Fibroblast of skin of left biceps (primary cell): ENCODE measurements at places on chromosomes 2 and 18.
A peak's percentile ranks its signal among the peaks of the same experiment; 100 is the strongest.

DNA sequence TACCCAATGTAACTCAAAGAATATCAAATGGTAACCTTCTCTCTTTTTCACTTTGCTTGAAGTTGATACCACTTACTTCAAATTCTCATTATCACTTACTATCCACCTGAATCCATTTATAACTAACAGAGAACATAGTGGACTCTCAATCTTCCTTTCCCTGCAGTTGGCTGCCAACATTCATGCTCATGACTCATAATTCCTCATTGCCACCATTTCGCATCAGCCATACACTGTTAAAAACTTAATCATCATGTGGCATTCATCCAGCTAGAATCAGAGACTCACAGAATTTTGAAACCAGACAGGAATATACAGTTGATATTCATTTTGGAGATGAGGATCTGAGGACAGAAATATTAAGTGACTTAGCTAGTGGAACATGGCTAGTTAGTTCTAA is 56.8 kb downstream of the SLC4A10 start:
- peak; percentile 24 for DNase-seq

DNA sequence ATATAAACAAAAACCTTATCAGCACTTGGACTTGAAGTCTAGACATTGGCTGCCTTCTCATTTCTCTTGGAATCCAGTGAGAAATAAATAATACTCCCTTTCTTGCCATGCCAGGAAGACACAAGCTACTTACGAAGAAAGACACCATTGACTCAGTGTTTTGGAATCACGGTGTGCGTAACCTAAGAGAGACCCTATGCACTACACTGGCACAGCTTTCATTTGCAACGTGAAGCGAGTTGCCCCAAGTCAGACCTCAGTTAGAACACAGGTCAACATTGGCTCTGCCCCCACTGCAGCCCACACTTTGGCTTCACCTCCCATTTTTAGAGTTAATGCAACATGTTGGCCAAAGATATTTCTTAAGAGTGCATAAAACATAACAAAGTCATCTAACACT is 54.2 kb downstream of the PIEZO2 start:
- DNase-seq = no peak

- no peak for DNase-seq
Observed at GRCh38 chr2:128980475-128980874, 661.8 kb upstream of the HS6ST1 start.

DNA sequence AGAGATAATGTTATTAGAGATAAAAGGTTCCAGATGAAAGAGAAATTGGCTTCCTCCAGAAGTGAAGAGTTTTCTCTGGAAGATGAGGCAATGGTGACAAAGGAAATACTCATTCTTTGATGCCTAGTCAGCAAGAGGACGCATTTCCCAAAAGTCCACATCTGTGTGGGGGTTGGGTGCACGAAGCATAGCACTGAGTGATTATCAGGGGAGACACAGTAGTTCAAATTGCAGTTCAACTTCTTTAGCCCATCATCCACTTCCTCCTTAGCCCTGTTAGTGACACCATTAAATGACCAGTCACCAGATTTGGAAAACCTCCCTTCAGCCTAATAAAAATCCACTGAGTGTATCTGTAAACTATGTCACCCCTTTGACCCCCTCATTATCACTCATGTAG is 80.9 kb upstream of the PHLPP1 start:
- DNase-seq = peak; percentile 12

DNA sequence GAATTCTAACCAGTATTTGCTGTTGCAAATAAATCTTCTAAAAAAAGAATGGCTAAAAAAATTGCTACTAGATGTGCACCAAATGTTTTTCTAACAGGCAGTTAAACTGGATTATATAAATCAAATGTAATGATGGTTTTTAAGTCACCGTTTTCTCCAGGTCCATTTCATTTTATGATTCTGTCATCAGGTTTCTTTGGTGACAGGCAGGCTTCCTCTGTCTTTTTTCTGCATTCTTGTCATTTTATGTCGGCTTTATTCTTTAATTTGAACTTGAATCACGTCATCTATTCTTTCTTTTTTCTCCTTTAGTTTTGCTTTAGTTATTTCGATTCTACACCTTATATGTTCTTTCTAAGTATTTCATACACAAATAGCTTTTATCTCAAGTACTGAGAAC is 212.5 kb downstream of the SOCS6 start:
- no peak for DNase-seq

- no peak for DNase-seq
Observed at GRCh38 chr2:74441690-74442482, at the start of gene RTKN. TSS of gene RTKN (minus strand) at chr2:74441937. CDS start at chr2:74441816, 121 bp downstream.

DNA sequence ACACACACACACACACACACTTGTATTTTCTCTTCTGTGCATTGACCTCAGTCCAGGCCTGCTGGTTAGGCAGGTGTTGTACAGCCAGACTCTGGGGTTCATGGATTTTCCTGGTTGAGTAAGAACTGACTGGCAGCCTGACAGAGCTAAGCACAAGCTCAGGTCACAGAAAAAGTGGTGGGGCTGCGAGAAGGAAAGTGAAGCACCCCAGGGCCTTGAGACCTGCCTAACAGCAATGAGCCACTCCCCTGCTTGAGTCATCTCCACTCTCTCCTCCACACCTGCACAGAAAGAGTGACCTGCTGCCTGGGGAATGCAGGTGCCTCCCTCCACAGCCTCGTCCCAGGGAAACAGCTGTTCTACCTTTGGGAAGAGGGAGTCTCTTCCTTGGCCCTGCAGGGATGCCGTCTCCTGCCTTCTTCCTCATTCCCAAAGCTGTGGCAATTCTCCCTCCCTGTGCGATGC is 91.4 kb upstream of the LGALSL start:
- DNase-seq = no peak

- DNase-seq = peak; percentile 0
Observed at GRCh38 chr18:54323970-54324369, 33.7 kb downstream of the STARD6 start.

- DNase-seq = no peak
Observed at GRCh38 chr2:55636831-55637230, 19.4 kb upstream of the PPP4R3B start.

GRCh38 chr2:108106731-108107130 is 120.4 kb downstream of the SLC5A7 start:
- no peak for DNase-seq

- no peak for DNase-seq
Observed at GRCh38 chr2:142536966-142537365, 340.5 kb upstream of the KYNU start.

- no peak for DNase-seq
Observed at GRCh38 chr2:218387369-218388194, 5.5 kb downstream of the SLC11A1 start.

GRCh38 chr2:64234785-64235184 is 90.6 kb upstream of the PELI1 start:
- no peak for DNase-seq

- DNase-seq = no peak
Observed at GRCh38 chr2:96810783-96811192, 5.3 kb upstream of the CNNM3 start.

DNA sequence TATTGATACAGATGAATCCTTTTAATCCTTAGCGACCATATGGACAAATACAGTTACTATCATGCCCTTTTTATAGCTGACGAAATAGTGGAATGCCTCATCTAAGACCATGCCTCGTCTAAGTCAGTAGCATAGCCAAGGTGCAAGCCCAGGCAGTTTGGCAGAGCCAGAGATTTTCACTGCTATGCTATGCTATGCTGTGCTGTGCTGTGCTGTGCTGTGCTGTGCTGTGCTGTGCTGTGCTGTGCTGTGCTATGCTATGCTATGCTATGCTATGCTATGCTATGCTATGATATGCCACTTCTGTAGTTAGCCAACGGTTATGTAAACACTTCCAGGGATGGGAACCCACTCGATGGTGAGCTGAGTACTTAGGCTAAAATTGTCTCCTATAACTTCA is 91.6 kb upstream of the MAP4K3 start:
- DNase-seq = no peak

- DNase-seq = no peak
Observed at GRCh38 chr2:206105541-206105940, 19.6 kb upstream of the INO80D start.

GRCh38 chr2:65992198-65992554 is 442.7 kb upstream of the MEIS1 start:
- no peak for DNase-seq

- DNase-seq = no peak
Observed at GRCh38 chr2:165863810-165864261, 69.8 kb upstream of the GALNT3 start.

DNA sequence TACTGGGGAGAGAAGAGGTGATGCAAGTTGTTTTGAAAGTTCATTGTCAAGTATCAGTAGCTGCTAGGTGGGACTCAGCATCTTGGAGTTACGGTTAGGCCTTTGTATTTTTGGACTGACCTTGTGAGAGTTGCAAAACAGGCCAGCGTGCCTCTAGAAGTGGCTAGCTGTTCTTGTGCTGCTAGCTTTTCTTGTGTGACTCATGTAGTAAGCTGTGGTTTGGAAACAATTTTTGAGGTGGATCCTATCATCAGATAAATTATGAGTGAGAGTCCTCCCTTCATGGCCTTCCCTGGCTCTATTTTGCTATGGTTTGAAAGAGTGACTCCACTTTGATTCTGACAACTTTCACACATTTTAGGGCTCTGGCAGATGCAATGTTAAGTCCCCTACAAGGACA is 409.2 kb upstream of the HS6ST1 start:
- peak; percentile 87 for DNase-seq

DNA sequence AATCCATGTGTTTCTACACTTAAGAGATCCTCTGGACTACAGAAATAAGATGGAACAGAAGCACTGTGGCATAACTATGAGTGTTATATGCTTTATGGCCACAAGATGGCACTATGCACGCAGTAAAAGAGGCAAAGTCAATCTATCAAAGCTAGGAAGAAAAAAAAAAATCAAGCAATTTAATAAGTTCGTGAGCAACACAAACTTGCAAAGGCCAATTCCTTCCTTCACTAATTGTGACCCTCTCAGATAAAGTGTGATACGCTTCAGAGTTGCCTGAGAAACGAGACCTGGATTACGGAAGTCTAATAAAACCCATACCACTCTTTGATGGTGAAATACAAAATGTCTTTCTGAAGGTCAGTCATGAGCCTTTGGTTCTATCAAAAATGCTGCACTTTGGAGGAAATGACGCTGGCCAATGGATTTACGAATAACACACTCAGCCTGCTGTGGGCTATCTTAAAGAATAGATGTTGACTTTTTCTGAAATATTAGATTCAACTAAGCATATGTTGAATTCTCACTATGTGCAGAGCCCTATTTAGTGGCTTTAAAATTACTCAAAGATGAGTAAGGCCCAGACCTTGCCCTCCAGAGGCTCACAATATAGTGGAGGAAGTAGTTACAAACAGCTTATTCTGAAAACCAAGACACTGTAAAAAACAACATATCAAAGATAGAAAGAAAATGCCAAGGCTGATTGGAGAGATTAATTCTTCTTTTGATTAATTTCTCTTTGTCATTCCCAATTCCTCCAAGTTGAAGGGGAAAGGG is 35.5 kb upstream of the TTR start:
- peak; percentile 22 for DNase-seq

- no peak for DNase-seq
Observed at GRCh38 chr2:108347786-108348185, 30.0 kb upstream of the SULT1C4 start.

- no peak for DNase-seq
Observed at GRCh38 chr2:137741784-137742362, 222.4 kb upstream of the HNMT start.

GRCh38 chr2:215590010-215590745 is 154.3 kb upstream of the FN1 start:
- DNase-seq = no peak

- DNase-seq = no peak
Observed at GRCh38 chr2:176128172-176128981, 1.1 kb upstream of the HOXD8 start.

DNA sequence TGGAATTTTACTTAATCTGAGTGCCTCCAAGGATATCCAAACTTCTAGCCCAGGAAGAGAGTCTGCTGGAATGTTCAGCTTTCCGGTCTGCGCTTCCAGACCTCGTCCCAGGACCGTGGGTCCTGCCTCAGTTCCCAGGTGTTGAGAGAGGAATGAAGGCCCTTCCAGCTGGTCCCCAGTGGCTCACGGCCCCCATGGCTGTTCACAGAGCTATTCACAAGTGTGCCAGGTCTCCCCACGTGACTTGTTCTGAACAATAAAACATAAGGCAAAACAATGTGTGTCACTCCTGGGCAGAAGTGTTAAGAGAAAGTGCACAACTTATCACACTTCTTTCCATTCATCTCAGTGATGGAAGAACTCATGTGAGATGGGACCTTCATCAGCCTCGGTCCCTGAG is 20.1 kb upstream of the TEX51 start:
- DNase-seq = no peak

- DNase-seq = peak; percentile 94
Observed at GRCh38 chr2:160869411-160869810, 290.8 kb upstream of the TANK start.

DNA sequence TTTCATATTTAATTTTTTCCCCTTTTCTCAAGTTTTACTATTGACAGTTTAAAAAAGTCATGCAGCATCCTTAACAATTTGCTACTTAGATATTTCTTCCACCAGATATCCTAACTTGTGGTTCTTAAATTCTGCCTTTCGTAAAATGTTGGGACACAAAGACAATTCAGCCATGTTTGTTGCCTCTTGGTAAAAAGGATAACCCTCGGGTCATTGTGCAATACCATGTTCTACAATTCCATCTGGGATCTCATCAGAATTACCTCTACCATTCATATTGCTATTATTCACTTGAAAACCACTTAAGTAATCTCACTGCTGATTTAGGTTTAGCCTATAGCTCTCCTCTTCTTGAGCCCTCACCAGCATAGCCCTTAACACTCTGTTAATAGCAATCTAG is 13.2 kb upstream of the REG1B start:
- no peak for DNase-seq

- no peak for DNase-seq
Observed at GRCh38 chr2:201128033-201128432, 12.1 kb downstream of the CFLAR start.

DNA sequence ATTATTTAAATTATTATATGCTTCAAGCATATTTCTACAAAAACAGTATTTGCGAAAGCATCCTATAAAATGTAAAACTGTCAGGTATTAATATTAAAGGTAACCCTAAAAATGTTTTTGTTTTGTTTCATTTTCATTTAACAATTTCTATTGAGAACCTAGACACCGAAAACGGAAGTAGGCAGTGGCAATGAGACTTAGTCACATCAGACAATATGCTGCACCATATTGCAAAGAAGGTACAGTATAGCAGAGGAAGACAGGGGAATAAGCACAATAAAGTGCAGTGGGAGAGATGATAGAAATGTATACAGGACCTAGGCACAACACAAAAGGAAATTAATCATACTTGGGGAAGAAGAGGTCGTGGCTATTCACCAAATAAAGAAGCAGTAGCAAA is 12.2 kb downstream of the SCN1A start:
- no peak for DNase-seq

DNA sequence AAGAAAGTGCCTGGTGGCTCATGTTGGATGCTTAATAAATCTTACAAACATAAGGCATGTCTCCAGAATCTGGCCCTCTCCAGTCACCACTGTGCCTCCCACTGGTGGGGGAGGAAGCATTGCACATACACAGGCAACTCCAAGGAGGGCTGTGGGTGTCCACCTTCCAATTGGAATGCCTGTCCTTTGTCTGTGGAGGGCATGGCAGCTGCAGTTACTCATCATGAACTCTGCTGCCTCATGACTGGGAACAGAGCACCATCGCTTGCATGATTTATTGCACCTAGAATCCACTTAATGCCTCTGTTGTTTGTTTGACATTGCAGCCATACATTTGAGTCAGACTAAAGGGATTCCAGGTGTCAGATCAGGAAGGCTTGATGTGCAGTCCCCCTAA is 278.9 kb downstream of the PRKCE start:
- DNase-seq = no peak
